ENCODE measurements at places on chromosomes 5 and 9.
A peak's percentile ranks its signal among the peaks of the same experiment; 100 is the strongest.

- peak; percentile 64 for DNase-seq
These were observed 1.3 kb downstream of the CD74 start for GRCh38 chr5:150411245-150411979.

DNA sequence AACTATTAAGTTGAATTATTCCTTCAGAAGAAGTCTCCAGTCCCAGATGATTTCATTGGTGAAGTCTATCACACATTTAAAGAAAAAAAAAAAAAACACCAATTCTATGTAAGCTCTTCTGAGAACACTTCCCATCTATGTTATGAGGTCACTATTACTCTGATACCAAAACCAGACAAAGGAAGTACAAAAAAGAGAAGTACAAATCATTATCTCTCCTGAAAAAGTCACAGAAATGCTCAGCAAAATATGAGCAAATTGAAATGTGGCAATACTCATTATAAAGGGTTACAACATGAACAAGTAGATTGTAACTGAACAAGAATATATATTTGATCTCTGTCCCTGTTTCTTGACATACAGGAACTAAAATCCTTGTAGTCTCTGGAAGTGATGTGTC lies 280.4 kb downstream of the TLE1 start:
- DNase-seq, result no peak

DNA sequence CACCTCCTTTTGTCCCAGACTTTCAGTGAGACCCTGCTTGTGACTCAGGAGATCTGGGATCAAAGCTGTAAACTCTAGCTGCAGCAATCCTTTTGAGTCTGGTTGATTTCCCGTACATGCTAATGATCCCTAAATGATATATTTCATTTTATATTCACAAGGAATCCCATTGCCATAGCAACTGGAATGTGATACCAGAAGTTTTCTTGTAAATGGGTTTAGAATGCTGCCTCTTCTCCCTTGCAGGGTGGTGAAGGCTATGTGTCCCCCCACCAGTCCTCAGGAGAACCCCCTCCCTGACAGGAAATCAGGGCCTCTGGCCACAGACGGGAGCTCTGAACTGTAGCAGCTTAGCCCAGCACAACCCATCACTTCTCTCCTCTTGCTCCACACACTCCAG lies 215.0 kb downstream of the FSTL4 start:
- DNase-seq, result no peak

DNA sequence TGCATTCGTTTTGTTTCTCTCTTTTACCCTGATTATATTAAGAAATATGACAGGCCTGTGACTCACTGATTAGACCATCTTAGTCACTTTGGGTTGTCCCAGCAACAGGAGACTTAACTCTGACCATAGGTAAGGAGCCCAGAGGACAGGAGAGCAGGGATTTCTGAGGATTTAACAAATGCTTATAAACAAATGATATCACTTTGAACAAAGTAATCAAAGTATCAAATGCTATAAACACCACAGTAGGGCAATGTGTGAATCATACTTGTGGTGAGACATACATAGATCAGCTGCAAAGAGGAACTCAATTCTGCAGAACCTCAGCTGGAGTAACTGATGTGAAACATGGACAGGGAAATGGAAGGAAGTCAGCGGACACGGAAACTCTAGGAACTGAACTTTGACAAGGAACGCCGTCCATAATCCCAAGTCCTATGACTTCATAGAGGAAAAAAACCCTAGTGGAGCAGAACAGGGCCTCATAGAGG lies 190.6 kb upstream of the MSX2 start:
- no peak for DNase-seq

DNA sequence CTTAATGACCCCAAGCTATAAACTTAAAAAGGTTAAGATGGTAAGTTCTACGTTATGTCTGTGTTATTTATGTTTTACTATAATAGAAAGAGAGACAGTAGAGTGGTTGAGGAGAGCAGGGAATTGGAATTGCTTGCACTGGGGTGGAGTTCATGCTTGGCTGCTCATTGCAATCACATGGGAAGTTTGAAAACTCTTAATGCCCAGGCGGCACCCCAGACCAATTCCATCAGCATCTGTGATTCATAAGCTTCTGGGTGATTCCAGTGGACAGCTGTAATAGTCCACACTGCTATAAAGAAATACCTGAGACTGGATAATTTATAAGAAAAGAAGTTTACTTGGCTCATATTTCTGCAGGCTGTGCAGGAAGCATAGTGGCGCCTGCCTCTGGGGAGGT lies 323.9 kb upstream of the MSX2 start:
- no peak for DNase-seq

Measured in thyroid gland (tissue), 4 donors.